ENCODE measurements at places on chromosomes 6 and 20.

- no peak for DNase-seq
These were observed 37.4 kb downstream of the PNLDC1 start for GRCh38 chr6:159837511-159837910.

- DNase-seq: no peak
These were observed at the start of gene SLC22A2 for GRCh38 chr6:160258346-160259142. TSS of gene SLC22A2 (minus strand) at chr6:160258821. CDS start at chr6:160258757, 64 bp downstream.

GRCh38 chr20:63831646-63831992 is 555 bp upstream of the ZBTB46 start:
- DNase-seq: no peak

- no peak for DNase-seq
These were observed 202.3 kb downstream of the DLL1 start for GRCh38 chr6:170088582-170088955.

- no peak for DNase-seq
These were observed 1.1 kb downstream of the SOX4 start for GRCh38 chr6:21594416-21595281.

GRCh38 chr20:36367907-36368799 is 62.0 kb downstream of the DLGAP4 start:
- no peak for DNase-seq

- DNase-seq: no peak
These were observed 38.9 kb downstream of the FBXO9 start for GRCh38 chr6:53103993-53104675.

DNA sequence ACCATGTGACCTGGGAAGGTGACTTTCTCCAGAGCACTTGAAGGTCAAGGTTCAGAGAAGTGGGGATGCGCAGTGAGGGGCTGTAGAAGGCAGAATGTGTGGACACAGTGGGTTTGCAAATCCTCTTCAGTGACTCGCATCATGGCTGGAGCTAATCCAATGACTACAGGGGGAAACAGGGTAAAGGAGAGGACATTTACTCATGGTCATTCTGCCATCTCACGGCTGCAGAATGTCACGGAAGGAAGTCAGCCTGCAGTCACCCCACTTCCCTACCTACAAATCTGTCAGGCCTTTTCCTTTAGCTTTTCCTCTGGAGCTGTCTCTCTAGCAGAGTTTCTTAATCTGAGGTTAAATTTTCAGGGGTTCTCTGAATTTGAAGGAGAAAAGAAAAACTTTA is 337.6 kb downstream of the CDC5L start:
- no peak for DNase-seq

All from AG09319 (cell line).